ENCODE measurements at places on chromosomes 12 and 14.

DNA sequence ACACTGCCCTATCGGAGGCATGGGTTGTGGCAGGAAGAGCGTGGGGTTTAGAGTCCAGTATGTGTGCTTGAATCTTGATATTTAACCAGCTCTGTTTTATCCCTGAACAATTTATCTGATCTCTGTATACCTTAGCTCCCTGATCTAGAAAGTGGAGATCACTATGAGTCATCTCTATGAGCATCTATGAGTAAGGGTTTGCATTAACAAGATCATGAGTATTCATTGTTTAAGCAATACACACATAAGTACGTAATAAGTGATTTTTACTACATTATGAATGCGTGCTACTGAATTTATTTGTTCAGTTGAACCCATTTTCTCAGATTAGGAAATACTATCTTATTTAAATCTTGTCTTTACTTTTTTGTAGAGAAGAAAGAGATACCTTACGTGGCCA, 49.4 kb downstream of the GPATCH2L start:
- peak; percentile 33 for DNase-seq

GRCh38 chr12:89424389-89424788, 72.1 kb upstream of the DUSP6 start:
- no peak for DNase-seq

- DNase-seq, result no peak
These were observed 30.4 kb upstream of the DACT1 start for GRCh38 chr14:58607131-58607951.

- DNase-seq, result no peak
These were observed 486.1 kb upstream of the TMEM132C start for GRCh38 chr12:127780881-127781280.

DNA sequence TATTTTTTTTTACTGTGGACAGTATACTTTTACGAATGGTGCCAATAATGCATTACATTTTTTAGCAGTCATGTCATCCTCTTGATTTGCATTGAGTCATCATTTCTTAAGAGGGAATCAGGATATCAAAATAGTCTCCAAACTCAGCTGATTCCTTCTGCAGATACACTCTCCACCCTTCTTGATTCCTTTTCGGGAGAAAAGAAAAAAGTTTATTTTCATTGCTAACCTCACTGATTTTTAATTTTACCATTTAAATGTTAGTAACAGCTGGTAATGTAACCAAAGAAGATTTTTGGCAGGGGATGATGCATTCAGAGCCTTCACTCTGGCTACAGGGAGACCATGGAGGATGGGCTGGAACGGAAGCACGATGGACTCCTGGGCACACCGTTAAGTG, 47.5 kb downstream of the MRPL42 start:
- peak; percentile 44 for DNase-seq

GRCh38 chr14:54658836-54659235, 91.9 kb downstream of the SAMD4A start:
- DNase-seq, result no peak

GRCh38 chr12:102197789-102198188, at the start of gene PMCH:
Gene PMCH, minus strand, starts transcription at chr12:102197833. Its CDS starts 63 bp downstream, at chr12:102197770.
- no peak for DNase-seq

DNA sequence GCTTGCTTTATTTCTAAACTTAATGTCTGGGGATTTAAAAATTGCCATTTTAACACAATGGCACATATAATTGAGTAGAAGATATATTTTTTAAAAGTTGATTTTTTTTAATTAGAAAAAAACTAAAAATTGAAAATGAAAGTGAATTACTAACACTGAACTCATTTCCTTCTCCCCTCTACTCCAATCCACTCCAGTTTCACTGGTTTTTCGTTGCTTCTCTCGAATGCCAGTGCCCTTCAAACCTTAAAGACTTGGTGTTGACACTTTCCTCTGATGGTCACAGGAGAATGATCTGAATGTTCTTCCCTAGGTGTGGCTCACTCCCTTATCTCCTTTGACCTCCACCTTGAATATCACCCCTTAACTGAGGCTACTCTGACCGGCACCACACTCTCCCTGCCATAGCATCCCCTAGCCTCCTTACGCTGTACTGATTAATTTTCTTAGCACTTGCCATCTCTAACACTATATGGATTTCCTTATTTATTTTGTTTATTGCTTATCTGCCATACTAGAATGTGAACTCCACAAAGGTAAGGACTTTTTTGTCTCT, 107.1 kb downstream of the LIN7A start:
- DNase-seq, result no peak

- DNase-seq, result peak; percentile 10
These were observed 362.1 kb upstream of the STXBP6 start for GRCh38 chr14:25411781-25412757.

DNA sequence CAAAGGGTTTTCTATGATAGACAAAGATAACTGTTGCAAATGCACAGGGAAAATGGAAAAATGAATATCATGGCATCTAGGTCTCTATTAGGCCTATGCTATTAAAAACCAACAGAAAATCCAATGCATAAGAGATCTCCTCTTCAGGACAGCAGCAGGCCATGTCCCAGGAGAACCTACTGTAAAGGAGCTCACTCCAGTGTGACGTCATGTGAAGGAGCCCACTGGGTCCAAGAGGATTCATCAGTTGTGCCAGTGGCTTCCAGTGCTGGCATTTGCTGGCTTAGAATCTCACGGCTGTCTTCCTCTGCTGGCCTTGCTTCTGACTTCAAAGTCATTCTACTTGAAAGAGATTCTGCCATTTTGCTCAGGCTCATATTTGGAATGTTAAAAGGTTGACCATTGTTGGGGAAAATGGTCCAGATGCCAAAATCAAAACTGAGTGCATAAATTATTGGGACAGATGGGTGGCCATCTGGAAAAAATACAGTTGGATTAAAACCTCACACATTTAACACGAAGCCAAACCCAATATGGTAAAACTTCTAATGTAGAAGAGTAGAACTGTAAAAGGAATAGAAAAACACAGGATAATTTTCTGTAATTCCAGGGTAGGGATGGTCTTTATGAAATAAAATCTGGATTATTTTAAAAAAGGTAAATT, 75.4 kb upstream of the ARID2 start:
- DNase-seq, result no peak

GRCh38 chr12:1705774-1706631, 15.1 kb downstream of the ADIPOR2 start:
- no peak for DNase-seq

GRCh38 chr12:49568442-49569162, 660 bp upstream of the MCRS1 start:
- DNase-seq, result no peak

DNA sequence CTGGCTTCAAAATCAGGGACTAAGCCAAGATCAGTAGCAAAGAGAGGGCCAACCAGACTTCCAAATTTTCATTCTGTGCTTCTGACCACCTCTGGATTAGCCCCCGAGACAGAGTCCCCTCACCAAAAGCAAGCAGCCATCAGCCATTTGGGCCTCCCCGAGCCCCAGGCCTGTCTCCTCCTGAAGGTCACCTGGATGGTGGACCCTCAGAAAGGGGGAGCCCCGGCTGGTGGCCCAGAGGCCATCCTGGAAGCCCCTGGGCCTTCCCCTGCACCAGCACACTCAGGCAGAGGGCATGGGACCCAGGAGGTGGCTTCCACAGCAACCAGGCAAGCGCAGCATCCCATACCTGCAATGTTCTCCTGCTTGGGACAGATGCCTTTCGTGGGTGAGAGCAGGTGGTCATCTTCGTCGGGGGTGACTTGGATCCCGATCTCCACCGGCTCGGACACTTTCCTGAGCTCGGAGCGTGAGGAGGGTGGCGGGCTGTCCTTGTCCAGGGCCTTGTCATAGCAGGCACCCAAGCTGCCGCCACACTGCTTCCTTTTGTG, 14.8 kb downstream of the BCL11B start:
- no peak for DNase-seq

- no peak for DNase-seq
These were observed 211.2 kb upstream of the LRIG3 start for GRCh38 chr12:59131462-59131861.

DNA sequence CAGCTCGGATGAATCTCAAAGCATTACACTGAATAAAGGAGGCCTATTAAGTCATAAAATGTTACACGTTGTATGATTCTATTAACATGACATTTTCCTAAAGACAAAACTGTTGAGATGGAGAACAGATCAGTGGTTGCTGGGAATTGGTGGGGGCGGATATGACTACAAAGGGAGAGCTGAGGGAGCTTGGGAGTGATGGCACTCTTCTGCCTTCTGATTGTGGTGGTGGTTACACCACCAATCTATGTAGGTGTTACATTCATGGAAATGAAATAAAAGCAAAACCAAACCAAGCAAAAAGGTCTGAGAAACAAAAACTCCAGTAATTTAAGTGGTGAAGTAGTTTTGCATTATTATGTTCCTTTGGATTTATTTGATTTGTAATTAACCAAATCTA, 16.4 kb upstream of the EVL start:
- DNase-seq, result no peak

GRCh38 chr12:12460935-12461922, 101.4 kb downstream of the DUSP16 start:
- DNase-seq, result no peak

GRCh38 chr14:61719344-61720293, 24.3 kb downstream of the HIF1A start:
- no peak for DNase-seq

DNA sequence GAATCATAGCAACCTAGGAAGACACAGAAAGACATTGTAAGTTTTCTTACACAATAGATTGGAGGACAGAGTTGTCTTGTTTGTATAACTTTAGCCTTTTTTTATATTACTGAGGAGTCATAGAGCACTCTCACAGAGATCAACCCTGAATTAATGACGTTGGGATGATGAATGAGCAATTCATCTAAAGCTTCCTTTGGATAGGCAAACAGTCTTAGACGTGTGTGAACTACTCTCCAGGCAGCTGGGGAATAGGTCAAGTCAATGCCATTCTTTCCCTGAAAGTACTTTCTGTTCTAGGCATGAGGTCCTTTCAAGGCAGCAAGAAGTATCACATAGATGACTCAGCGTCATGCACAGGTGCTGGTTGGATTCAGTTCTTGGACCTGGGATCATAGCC, 369.1 kb upstream of the NOVA1 start:
- DNase-seq, result no peak

DNA sequence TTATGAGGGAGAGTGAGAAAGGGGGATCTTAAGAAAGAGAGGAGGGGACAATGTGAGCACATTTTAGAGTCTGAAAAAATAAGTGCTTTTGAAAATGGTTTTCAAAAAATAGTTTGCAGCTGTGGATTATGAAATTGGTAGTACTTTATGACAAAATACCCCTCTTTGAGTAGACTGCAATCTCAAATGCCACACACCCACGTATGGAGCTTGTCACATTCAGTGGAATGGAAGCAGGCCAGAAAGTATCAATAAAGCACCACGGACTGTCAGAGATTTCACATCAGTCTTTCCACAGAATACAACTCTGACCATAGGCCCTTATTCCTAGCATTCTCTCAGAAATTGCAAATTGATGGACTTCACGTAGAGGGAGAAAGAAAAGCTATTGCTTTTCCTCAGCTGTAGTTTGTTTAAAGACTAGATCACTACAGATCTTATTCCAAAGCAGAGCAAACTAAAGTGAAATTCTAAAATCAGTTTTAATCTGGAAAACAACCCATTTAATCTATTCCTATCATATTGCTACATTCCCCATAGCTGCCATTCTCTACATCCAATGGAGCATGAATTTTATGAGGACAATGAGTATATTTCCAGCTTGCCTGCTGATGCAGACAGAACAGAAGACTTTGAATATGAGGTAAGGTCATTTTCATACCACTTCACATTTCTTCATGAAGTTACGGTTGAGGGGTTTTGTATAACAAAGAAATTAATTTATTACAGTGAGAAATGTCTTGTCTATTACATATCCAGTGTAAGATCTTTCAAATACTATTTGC, 321.3 kb downstream of the PDZRN4 start:
- DNase-seq, result no peak

GRCh38 chr14:23101213-23101970, 3.4 kb downstream of the CIROP start:
- DNase-seq, result no peak

- DNase-seq, result no peak
These were observed 46.9 kb downstream of the CHGA start for GRCh38 chr14:92969871-92970270.

GRCh38 chr14:23052182-23052623, 5.1 kb downstream of the CDH24 start:
- no peak for DNase-seq

- no peak for DNase-seq
These were observed 13.6 kb upstream of the MYBPC1 start for GRCh38 chr12:101581190-101581589.

GRCh38 chr12:104720339-104721038, 237.6 kb downstream of the SLC41A2 start:
- peak; percentile 36 for DNase-seq

DNA sequence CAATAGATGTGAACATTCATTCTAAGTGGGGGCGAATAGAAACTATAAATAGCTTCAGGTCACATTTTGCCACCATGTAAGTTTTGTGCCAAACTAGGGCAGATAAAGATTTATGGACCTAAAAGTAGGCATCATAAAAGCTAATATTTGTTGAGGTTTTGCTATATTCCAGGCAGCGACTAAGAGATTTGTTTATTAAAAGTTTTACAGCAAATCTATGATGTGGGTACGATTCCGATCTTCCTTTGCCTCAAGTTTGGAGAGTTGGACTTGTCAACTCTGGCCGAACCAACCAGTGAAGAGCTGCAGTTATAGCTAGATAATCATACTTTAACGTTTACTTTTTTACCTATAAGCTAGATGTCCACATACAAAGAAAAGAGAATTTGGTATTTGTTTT, 1.6 kb downstream of the MAPK1IP1L start:
- no peak for DNase-seq

DNA sequence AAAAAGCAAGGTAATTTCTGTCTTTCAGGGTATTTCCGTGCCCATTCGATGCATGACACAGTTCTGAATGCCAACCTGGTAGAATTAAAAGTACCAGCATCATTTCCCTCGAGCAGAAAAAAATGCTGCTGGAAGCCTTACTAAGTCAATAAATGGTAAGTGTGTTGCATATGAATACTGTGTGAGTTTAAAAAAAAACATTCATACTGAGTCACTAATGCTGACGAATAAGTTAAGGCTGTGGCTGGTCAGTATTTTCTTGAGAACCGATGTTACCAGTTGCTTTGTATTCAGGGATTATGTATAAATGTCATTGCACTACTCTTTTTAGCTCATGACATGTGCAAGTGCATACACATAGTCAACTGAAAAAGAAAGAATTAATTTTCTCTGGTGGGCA, 710.2 kb downstream of the TRHDE start:
- no peak for DNase-seq

DNA sequence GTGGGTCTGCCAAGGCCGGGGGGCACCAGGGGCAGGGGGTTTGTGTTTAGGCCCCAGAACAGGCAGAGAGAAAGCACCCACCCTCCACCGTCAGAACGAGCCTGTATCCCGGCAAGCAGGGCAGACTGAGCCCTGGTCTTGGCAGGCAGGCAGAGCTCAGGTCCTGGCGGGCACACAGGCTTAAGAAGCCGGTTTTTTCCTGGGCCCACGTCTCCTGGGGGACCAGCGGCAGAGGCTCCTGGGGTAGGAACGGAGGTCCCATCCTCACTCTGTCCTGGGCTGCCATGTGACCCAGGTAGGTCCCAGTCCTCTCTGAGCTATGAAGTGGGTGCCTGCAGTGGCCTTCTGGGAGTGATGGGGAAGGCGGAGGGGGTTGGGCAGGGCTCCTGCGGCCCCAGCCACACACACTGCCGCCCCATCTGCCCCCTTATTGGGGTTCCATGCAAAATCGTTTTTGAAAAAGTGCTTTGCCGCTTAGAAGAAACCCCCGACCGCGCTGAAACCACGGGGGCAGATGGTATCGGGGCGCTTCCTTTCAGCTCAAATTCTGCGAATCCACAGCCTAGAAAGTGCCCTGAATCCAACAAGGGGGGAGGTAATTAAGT, 24.2 kb downstream of the SH2B3 start:
- no peak for DNase-seq

- DNase-seq, result peak; percentile 62
These were observed 29.7 kb downstream of the ZFP36L1 start for GRCh38 chr14:68762953-68763764.
